ENCODE measurements at places on chromosomes 4 and X.

- DNase-seq: no peak
These were observed 19.0 kb upstream of the ACSL1 start for GRCh38 chr4:184844742-184845141.

- no peak for DNase-seq
These were observed 276.9 kb upstream of the TACR3 start for GRCh38 chr4:103996637-103997036.

- DNase-seq: no peak
These were observed 12.5 kb upstream of the KLF8 start for GRCh38 chrX:56219700-56220099.

- no peak for DNase-seq
These were observed 258.5 kb upstream of the GIMD1 start for GRCh38 chr4:106627051-106627450.

- DNase-seq: no peak
These were observed 23.5 kb upstream of the PAGE5 start for GRCh38 chrX:55196688-55197087.

- DNase-seq: no peak
These were observed 162.9 kb downstream of the SMIM20 start for GRCh38 chr4:26076896-26077295.

DNA sequence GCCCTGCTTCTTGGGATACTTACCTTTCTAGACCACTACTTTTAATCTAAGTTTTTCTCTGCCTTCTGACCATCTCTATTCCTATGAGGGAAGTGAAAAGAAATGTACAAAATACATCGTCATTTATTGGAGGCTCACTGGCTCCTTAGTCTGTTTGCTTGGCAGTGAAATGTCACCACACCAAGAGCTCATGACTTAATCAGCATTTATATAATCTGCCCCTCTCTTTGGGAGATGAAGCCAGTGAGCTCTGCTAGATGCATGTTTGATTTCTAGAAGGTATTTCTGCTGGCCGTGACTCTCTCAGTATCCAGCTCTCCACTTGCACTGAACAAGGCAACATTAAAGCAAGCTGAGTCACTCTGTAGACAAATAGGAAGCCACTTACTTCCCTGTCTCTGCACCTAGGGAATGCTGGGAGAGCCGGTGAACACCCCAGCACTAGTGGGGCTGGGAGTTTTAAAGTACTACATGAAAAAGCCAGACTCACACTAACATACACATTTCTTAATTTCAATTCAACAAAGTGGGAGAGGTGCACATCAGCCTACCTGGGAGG, 79.1 kb downstream of the MID1IP1 start:
- DNase-seq: no peak

GRCh38 chrX:41014776-41015360, 70.4 kb upstream of the USP9X start:
- DNase-seq: no peak

- no peak for DNase-seq
These were observed 57.3 kb downstream of the PABPC4L start for GRCh38 chr4:134144337-134144736.

- DNase-seq: no peak
These were observed 3.8 kb upstream of the ADH1B start for GRCh38 chr4:99324979-99325378.

GRCh38 chr4:74619931-74620702, 174.2 kb downstream of the BTC start:
- DNase-seq: no peak

GRCh38 chrX:40130207-40130606, 32.4 kb upstream of the BCOR start:
- no peak for DNase-seq

GRCh38 chr4:46804781-46805413, 104.1 kb downstream of the COX7B2 start:
- no peak for DNase-seq

GRCh38 chrX:45196701-45197100, 4.0 kb downstream of the DIPK2B start:
- no peak for DNase-seq

DNA sequence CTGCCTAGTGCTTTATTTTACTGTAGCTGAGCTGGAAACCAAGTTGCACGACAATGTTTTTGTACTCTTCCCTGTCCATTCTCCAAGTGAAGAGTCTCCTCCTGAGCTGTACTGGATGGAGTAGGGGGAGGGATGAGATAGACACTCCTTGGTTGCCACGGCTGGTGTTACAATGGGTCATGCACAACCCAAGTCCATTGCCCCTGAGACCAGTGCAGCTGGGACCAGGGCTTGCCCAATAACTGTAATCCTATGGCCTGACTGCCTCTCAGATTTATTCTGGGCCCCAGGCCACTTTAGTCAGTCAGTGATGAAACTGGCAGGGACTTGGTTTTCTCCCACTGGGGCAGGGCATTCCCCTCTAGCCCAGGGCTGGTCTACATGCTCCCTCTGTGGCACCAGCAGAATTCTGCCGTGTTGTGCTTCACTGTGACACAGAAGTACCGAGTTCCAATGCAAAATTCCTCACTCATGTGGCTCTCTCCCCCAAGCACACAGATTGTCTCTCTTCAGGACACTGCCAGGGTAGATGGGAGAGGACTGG, 203.3 kb upstream of the PCDH18 start:
- DNase-seq: no peak

DNA sequence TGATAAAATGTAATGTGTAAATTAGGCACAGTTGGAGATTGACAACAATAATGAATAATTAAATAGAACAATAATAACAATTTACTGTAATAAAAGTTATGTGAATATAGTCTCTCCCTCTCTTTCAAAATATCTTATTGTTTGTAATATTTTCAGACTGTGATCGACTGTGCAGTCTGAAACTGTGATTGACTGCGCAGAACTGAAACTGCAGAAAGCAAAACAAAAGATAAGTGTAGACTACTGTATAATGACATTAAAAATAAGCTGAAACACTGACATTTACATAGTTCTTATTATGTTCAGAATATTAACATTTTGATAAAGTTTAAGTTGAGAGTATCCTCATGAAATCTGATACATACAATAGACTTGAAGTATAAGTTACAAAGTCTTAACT, 371.0 kb downstream of the CCSER1 start:
- no peak for DNase-seq

DNA sequence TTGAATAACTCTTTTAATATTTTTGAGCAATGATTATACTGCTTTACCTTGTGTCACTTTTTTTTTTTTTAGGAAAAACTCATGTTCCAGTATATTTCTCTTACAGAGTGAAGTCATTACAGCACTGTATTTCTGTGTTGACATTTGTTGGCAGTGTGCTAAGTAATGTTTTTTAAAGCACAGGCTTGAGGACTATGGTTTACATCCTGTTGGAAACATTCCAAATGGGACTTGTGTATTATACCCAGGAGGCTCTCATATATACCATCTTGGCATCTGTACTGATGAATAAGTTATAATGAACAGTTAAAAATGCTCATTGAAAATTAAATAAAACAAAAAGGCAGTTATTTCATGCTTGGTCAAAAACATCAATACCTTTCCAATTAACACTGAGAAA, 33.8 kb downstream of the CEP44 start:
- DNase-seq: no peak

DNA sequence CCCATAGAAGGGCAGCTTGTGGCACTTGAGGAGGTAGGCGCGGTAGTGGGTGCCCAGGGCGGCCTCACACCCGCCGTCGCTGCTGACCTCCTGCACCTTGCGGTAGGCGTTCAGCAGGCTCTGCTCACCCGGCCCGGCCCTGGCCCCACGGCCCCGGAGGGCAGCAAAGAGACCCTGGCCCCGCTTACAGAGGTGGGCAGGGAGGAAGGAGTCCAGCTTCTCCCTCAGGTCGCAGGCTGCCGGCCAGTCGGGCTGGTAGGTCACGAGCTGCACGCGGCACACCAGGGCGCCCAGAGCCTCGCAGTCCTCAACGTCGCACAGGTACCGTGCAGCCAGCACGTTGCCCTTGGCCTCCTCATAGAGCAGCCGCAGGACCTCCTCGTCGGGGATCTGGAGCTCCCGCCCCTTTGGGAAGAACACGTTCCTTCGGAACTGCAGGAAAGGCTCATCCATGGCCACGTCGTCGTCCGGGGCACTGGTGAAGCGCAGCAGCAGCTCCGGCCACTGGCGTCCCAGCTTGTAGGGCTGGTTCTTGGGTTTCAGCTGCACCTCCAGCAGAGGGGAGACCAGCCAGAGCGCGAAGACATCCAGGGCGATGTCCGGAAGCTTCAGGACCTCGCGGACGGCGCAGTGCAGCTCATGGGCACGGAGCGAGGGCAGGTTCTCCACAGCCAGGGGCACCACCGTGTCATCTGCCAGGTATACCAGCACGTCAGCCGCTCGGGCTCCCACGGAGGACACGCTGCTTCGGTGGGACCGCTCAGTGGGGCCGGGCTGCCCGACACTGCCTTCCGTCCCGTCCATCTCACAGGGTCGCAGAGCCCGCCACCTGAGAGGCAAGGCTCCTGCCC, 17.1 kb upstream of the LAS1L start:
- DNase-seq: no peak

- DNase-seq: no peak
These were observed 1943.9 kb upstream of the IGFBP7 start for GRCh38 chr4:59054086-59054485.

- no peak for DNase-seq
These were observed 19.6 kb downstream of the TMEM175 start for GRCh38 chr4:951594-952468.

GRCh38 chr4:100848841-100849240, 331.0 kb upstream of the EMCN start:
- DNase-seq: no peak

- DNase-seq: no peak
These were observed 53.7 kb downstream of the LNX1 start for GRCh38 chr4:53537606-53538005.

DNA sequence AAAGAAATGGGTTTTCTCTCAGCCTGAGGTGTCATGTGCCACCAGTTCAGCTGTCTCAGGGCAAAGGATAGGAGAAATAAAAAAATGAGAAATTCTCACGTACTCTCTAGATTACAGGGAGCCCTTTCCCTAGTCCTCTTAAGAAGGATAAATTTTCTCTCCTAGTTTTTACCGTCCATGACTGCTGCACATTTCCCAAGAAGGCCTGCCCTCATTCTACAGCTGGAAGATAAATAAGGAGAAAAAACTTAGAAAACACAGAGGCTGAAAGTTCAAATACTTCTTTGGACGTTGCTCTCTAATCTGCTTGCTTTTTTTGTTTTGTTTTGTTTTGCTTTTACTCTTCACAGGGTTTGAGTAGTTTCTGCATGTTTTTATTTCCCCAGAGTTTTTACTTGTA, 211.9 kb downstream of the DCAF12L2 start:
- DNase-seq: no peak

DNA sequence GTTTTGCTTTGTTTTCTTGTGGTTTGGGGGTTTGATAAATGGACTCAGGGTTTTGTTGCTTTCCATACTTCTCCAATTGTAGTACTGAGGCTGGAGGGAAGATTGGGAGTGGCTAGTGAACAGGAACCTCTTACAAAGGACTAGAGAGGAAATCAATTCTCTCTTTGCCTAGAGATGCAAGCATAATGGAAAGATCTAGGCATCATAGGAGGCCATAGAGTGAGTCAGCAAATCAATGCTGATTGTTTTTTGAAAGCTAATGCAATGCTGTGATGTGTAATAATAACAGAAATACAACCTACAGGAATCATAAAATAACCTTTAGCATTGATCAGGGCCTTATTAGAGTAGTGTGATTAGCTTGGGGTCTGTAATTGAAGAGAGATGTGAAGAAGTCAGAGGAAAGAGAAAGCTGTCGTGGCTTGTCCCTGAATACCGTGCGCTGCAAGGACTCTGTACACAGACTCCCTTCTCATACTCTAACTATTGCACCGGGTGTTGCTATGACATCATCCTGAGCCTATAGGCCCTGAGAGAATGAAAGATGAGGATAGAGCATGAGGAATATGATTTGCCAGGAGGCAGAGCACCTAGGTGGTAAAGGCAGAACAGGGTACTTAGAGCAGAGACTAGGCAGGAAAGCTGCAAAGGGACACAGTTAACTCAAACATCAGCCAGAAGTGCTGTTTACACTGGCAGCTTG, 29.3 kb upstream of the GPR101 start:
- DNase-seq: no peak

GRCh38 chr4:187541666-187542065, 453.9 kb upstream of the ZFP42 start:
- DNase-seq: no peak

- DNase-seq: no peak
These were observed 45.0 kb downstream of the RGS12 start for GRCh38 chr4:3337811-3338210.

- DNase-seq: no peak
These were observed 6.1 kb upstream of the MSX1 start for GRCh38 chr4:4853371-4853823.

GRCh38 chr4:36374836-36375511, 93.6 kb downstream of the DTHD1 start:
- DNase-seq: no peak

GRCh38 chr4:54384563-54384962, 155.5 kb downstream of the PDGFRA start:
- DNase-seq: no peak

GRCh38 chrX:46812445-46812844, 24.4 kb upstream of the RP2 start:
- DNase-seq: no peak

GRCh38 chr4:37188100-37188499, 56.4 kb upstream of the NWD2 start:
- DNase-seq: no peak

All from stimulated activated CD4-positive, alpha-beta T cell treated with anti-CD3 and anti-CD28 coated beads, TNF-alpha, amount 100 ng/mL, for 1 hour (primary cell).